ENCODE measurements at places on chromosomes 6 and 20. TPM values are rescaled to one million over a fixed set of nuclear protein-coding genes. Genes with fewer than 3 reads are reported as not detected.

DNA sequence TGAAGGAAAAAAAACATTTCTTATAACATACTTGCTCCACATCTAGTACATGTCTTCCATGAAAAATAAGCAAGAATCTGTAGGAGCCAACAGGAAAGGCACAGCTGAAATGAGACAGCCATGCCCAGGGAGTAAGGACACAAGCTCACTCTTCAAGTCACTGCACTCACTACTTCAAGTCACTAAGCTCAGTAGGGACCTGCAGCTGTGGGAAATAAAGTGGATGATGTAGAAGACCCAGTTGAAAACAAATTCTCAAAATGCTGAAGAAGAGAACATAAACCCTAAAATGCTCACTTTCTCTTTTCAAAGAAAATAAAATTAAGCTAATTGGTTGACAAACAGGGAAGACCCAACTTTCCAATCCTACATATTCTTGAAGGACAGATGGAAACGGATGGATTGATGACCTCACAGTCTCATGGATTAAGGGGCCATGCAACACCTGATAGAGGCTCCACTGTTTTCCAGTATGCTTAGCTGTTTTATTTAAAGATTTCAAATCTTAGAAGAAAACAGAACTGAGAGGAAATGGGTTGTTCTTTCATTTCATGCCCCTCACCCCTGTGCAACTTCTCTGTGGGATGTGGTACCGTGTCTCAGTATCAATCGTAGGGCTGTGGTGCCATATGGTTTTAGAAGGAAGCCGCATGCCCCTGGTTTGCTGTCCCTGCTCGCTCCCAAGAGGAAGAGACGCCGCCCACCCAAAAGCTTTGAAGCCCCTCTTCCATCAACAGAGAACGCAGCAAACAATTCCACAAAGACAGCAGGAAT lies 133.3 kb downstream of the WDR27 start:
- DNase-seq: no peak

- no peak for DNase-seq
Observed at GRCh38 chr6:154590756-154591155, 80.3 kb upstream of the CNKSR3 start.

Gene LINC00237
- not detected for total RNA-seq

Gene EPHA7
- 0.43 TPM for total RNA-seq

Gene SLC29A1
- 224 TPM for total RNA-seq
